ENCODE measurements at places on chromosomes 6 and 20.

- H3K27ac ChIP-seq: no peak overlapping the region
- H3K27me3 ChIP-seq: no peaks in the 10 kb centered on the region
- no peaks in the 10 kb centered on the region for H3K36me3 ChIP-seq
- no peak for DNase-seq
These were observed 100.6 kb upstream of the HIVEP1 start for GRCh38 chr6:11911538-11911937.

GRCh38 chr20:22070610-22071058 lies 365.2 kb downstream of the PAX1 start:
- DNase-seq: no peak
- H3K4me1 ChIP-seq: no peaks in the 10 kb centered on the region
- H3K27me3 ChIP-seq: no peaks in the 10 kb centered on the region
- no peak overlapping the region for H3K27ac ChIP-seq

DNA sequence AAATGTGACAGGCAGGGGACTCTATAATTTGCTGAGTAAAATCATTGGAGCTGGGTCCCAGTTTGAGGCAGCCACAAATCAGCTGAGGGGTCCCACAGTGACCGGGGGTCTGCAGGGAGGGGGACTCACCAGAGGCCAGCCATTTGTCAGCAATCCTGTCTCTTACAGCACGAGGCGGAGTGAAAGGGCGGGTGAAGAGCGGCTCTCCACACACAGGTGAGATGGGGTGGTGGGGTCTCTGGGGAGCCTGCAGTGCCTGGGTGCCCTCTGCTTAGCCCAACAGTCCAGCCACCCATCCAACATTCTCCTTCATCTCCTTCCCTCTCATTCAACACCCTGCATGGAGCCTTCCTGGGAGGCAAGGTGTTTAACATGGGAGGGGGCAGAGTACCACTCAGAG lies 728 bp downstream of the TMC2 start:
- H3K4me3 ChIP-seq: no peak overlapping the region
- DNase-seq: no peak
- H3K27me3 ChIP-seq: no peaks in the 10 kb centered on the region
- H3K36me3 ChIP-seq: no peaks in the 10 kb centered on the region
- H3K4me1 ChIP-seq: no peaks in the 10 kb centered on the region
- H3K27ac ChIP-seq: no peak overlapping the region

- no peaks in the 10 kb centered on the region for H3K27me3 ChIP-seq
- no peak overlapping the region for H3K4me3 ChIP-seq
- no peak overlapping the region for H3K27ac ChIP-seq
- H3K36me3 ChIP-seq: no peaks in the 10 kb centered on the region
- DNase-seq: no peak
- no peaks in the 10 kb centered on the region for H3K4me1 ChIP-seq
These were observed 28.3 kb upstream of the CD83 start for GRCh38 chr6:14089224-14089623.

GRCh38 chr6:110195639-110196038 lies 15.4 kb downstream of the CDC40 start:
- no peaks in the 10 kb centered on the region for H3K4me1 ChIP-seq
- H3K4me3 ChIP-seq: no peak overlapping the region
- H3K36me3 ChIP-seq: peaks cover 4% of the 10 kb centered on the region
- DNase-seq: no peak

DNA sequence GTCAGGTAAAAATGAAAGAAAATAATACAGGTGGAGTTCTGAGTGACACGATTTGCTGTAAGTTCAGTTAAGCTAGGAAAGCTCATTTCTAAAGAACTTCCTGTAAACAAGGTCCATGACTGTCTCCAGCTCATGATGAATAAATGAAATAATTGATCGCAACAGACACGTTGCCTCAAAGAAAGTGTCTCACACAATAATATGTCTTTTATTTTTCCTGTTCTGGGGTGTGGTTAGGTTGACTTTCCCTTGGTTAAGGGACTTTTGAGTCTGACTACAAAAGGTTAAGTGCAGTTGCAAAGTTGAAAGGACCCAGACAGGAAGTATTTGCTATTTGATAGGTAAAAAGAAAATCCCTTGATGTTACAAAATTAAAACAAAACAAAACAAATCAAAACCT lies 304.2 kb upstream of the PRDM1 start:
- no peaks in the 10 kb centered on the region for H3K27me3 ChIP-seq
- no peak for DNase-seq
- no peaks in the 10 kb centered on the region for H3K36me3 ChIP-seq
- H3K4me1 ChIP-seq: peaks cover 4% of the 10 kb centered on the region

DNA sequence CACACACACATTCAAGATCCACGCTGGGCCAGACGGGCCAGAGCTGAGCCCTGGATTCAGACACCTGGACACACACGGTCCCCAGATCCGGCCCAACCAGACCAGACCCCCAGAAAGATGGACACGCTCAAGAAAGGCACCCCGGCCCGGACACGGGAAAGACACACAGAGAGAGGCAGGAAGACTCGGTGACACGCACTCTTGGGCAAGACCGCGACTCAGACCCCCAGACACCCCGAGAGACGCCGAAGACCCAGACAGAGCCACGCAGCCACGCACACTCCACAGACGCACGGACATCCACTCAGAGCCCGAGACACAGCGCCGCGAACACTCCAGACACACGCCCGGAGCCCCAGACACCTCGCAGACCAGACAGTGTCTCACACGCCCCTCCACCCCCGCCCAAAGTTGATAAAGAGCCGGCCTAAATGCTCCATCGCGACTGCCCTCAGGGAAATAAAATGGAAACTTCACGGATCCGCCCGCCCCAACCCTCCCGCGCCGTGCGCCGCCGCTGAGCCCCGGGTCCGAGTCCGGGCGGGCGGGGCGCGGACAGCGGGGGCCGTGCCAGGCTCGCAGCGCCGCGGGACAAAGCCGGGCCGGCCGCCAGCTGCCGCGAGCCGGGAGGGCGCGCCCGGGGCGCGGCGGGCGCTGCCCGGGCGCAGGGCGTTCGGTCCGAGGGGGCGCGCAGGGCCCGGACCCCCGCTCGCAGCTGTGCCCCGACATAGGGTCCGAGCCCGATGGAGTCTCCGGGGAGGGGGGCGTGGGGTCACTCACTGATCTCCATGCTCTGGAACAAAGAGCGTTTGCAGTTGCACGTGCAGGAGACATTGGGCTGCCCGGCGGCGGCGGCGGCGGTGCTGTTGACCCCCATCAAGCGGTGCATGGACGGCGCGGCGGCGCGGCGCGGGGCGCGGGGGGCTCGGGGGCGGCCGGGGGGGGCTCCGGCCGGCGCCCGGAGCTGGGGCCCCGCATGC lies 831 bp downstream of the PMEPA1 start:
- DNase-seq: peak; percentile 59
- no peak overlapping the region for H3K27ac ChIP-seq
- no peaks in the 10 kb centered on the region for H3K36me3 ChIP-seq
- H3K4me3 ChIP-seq: peak overlapping the region; percentile 57

GRCh38 chr6:71454056-71454455 lies 165.4 kb downstream of the OGFRL1 start:
- DNase-seq: no peak
- no peaks in the 10 kb centered on the region for H3K4me1 ChIP-seq
- no peak overlapping the region for H3K27ac ChIP-seq

GRCh38 chr6:37283268-37283667 lies 25.3 kb upstream of the TMEM217 start:
- H3K27me3 ChIP-seq: no peaks in the 10 kb centered on the region
- peaks cover 62% of the 10 kb centered on the region for H3K36me3 ChIP-seq
- H3K27ac ChIP-seq: no peak overlapping the region
- H3K4me3 ChIP-seq: no peak overlapping the region
- no peaks in the 10 kb centered on the region for H3K4me1 ChIP-seq
- no peak for DNase-seq

- no peak overlapping the region for H3K4me3 ChIP-seq
- no peak overlapping the region for H3K27ac ChIP-seq
- DNase-seq: no peak
- H3K4me1 ChIP-seq: no peaks in the 10 kb centered on the region
- no peaks in the 10 kb centered on the region for H3K27me3 ChIP-seq
These were observed 3.4 kb downstream of the PCK1 start for GRCh38 chr20:57564180-57564802.
